Breast epithelium (tissue), 4 donors: ENCODE measurements at places on chromosomes 3 and 15. TPM values are rescaled to one million over a fixed set of nuclear protein-coding genes. Genes with fewer than 3 reads are reported as not detected.
A peak's percentile ranks its signal among the peaks of the same experiment; 100 is the strongest.

Gene CFAP20DC
- 3.3 TPM for total RNA-seq

Gene GOLGA6B
- not detected for total RNA-seq

Gene C3orf33
- total RNA-seq = 6.3 TPM

Gene SLC51B
- total RNA-seq = not detected

Gene DGKG
- 0.59 TPM for total RNA-seq

Gene ZBTB38
- total RNA-seq = 238 TPM

Gene SERINC4
- total RNA-seq = not detected

GRCh38 chr15:23758891-23759290 is 71.8 kb upstream of the NDN start:
- no peaks in the 10 kb centered on the region for H3K4me1 ChIP-seq
- no peak overlapping the region for H3K27ac ChIP-seq
- no peaks in the 10 kb centered on the region for H3K36me3 ChIP-seq
- no peak for DNase-seq

DNA sequence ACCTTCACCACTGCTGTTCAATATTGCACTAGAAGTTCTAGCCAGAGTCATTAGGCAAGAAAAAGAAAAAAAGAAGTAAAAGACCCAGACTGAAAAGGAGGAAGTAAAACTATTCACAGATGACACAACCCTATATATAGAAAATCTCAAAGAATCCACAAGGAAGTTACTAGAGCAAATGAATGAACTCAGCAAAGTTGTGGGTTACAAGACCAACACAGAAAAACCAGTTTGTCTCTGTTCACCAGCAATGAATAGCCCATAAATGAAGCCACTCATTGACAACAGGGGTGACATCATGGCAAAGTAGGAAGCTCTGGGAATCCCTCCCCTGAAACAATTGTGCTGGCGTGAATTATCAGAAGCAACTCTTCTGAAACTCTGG is 4.6 kb downstream of the CFAP100 start:
- H3K4me1 ChIP-seq = no peaks in the 10 kb centered on the region
- H3K27me3 ChIP-seq = no peaks in the 10 kb centered on the region
- no peak for DNase-seq
- H3K36me3 ChIP-seq = no peaks in the 10 kb centered on the region
- H3K4me3 ChIP-seq = no peak overlapping the region

- no peak overlapping the region for H3K27ac ChIP-seq
- H3K4me1 ChIP-seq = no peaks in the 10 kb centered on the region
- no peak for DNase-seq
- H3K4me3 ChIP-seq = peak overlapping the region; percentile 10
Observed at GRCh38 chr3:154428286-154429206, 1.4 kb downstream of the GPR149 start.

DNA sequence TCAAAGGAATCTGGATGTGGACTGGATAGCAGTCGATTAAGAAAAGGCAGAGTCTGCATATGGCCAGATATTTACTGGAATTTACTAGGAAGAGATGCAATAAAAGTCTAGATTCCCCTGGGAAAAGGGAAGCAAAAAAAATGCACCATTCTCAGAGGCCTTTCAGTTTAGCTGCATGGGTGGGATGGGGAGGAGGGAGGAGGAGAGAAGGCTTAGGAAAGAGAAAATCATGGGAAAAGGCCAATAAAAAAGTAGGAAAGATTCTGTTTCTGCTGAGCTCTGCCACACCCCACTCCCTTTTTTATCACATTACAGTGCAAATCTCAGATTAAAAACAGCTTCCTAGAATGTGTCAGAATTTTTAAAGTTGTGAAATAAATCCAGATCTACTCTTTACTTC is 103.6 kb downstream of the ADAMTS9 start:
- no peaks in the 10 kb centered on the region for H3K4me1 ChIP-seq
- H3K36me3 ChIP-seq = no peaks in the 10 kb centered on the region
- no peak overlapping the region for H3K27ac ChIP-seq

GRCh38 chr15:90947577-90948357 is 6.9 kb upstream of the RCCD1 start:
- no peak overlapping the region for H3K4me3 ChIP-seq
- H3K27ac ChIP-seq = no peak overlapping the region
- no peak for DNase-seq
- peaks cover 9% of the 10 kb centered on the region for H3K36me3 ChIP-seq
- no peaks in the 10 kb centered on the region for H3K4me1 ChIP-seq

- H3K27ac ChIP-seq = no peak overlapping the region
- H3K36me3 ChIP-seq = no peaks in the 10 kb centered on the region
- DNase-seq = no peak
- no peaks in the 10 kb centered on the region for H3K4me1 ChIP-seq
Observed at GRCh38 chr3:170387950-170388349, 30.4 kb downstream of the SKIL start.

GRCh38 chr15:62569460-62570404 is 404.6 kb upstream of the C2CD4B start:
- no peak overlapping the region for H3K4me3 ChIP-seq
- DNase-seq = no peak
- H3K27me3 ChIP-seq = no peaks in the 10 kb centered on the region
- H3K27ac ChIP-seq = no peak overlapping the region

DNA sequence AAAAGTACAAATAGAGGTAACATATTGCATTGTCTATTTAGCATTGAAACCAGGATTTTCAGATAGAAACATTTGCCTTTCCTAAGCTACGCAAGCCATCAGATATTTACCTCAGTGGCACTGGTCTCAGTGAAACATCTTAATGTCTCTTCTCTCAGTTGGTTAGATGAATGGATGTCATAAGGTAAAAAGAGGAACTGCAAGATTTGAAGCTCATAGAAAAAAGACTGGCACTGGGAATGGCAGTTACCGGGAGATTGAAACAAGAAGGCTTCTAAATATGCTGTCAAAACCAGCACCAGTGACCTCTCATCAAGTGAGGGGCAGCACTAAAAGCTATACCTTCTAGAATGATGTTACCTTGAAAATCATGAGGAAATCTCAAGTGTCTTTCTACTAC is 486.4 kb downstream of the FHIT start:
- no peak overlapping the region for H3K4me3 ChIP-seq
- no peaks in the 10 kb centered on the region for H3K27me3 ChIP-seq
- no peak for DNase-seq
- H3K27ac ChIP-seq = no peak overlapping the region

- no peaks in the 10 kb centered on the region for H3K4me1 ChIP-seq
- H3K36me3 ChIP-seq = no peaks in the 10 kb centered on the region
- DNase-seq = no peak
Observed at GRCh38 chr3:100947119-100947518, 46.1 kb downstream of the ABI3BP start.

GRCh38 chr3:62249484-62249776 is 123.9 kb downstream of the FEZF2 start:
- H3K4me1 ChIP-seq = no peaks in the 10 kb centered on the region
- no peak overlapping the region for H3K4me3 ChIP-seq
- H3K36me3 ChIP-seq = no peaks in the 10 kb centered on the region
- H3K27me3 ChIP-seq = no peaks in the 10 kb centered on the region
- no peak for DNase-seq

- no peak for DNase-seq
- peak overlapping the region; percentile 73 for H3K27ac ChIP-seq
- H3K36me3 ChIP-seq = no peaks in the 10 kb centered on the region
Observed at GRCh38 chr3:37934631-37935289, 55.8 kb upstream of the VILL start.

DNA sequence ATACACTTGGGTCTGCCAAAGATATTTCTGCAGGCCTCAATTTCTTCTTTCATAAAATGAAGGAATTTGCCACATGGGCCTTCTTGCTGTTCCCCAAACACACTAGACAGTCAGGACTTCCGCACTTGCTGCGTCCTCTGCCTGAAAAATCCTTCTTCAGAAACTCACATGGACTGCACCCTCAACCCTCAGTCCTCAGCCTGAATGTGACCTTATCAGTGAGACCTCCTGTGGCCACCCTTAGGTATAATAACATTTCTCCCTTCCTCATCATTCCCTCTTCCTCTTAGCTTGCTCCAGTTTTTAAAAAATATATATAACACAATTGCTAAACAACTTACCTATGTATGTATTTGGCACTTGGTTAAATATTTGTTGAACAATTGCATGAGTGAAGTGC is 257.5 kb downstream of the MFSD1 start:
- no peaks in the 10 kb centered on the region for H3K27me3 ChIP-seq
- H3K36me3 ChIP-seq = no peaks in the 10 kb centered on the region
- no peak overlapping the region for H3K27ac ChIP-seq
- no peak overlapping the region for H3K4me3 ChIP-seq
- no peak for DNase-seq
- no peaks in the 10 kb centered on the region for H3K4me1 ChIP-seq

DNA sequence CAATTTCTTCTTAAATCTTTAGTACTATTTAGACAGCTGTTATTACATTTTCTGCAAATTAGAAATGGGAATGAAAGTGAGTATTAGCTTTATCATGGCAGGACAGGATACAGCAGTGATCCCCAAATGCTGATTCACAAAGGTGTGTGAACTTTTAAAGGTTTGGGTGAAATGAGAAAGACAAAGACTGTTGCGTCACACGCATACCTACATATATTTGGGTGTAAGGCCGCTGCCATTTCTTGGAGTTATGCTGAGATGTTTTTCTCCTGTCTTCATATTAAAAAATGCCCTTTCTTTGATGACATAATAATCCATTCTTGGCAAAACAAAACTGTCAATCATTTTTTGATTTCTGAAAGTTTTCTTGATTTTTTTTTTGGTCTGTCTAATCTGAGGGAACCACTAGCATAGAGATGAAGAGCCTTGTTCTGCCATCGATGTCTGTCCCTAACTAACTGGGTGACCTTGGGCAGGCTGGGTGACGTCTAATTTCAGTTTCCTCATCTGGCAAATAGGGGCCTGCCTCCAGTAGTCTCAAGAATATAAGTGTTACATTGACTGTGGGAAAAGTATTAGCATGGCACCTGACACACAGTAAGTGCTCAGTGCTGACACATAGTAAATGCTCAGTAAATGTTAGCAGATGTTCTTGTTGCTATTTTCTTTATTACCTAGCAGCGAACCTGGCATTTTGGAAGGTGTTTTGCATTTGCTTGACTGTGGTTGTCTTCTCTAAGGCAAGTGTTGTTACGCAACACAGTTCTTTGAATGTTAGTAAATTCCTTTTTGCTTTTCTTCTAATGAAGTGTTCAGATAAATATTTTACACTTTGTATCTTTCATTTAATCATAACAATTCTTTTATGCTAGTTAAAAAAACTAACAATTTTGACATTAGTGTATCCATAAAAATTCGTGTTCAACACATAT is 5.0 kb downstream of the MITF start:
- peak overlapping the region; percentile 54 for H3K27ac ChIP-seq
- no peaks in the 10 kb centered on the region for H3K36me3 ChIP-seq
- H3K4me3 ChIP-seq = no peak overlapping the region
- no peaks in the 10 kb centered on the region for H3K4me1 ChIP-seq

GRCh38 chr3:12266038-12266437 is 22.8 kb upstream of the PPARG start:
- no peaks in the 10 kb centered on the region for H3K36me3 ChIP-seq
- no peak overlapping the region for H3K4me3 ChIP-seq
- H3K27me3 ChIP-seq = no peaks in the 10 kb centered on the region
- H3K27ac ChIP-seq = no peak overlapping the region
- no peak for DNase-seq

- H3K4me1 ChIP-seq = no peaks in the 10 kb centered on the region
- no peak for DNase-seq
- no peak overlapping the region for H3K27ac ChIP-seq
- H3K27me3 ChIP-seq = no peaks in the 10 kb centered on the region
- no peaks in the 10 kb centered on the region for H3K36me3 ChIP-seq
- H3K4me3 ChIP-seq = no peak overlapping the region
Observed at GRCh38 chr15:84400820-84401219, 165.2 kb downstream of the GOLGA6L4 start.

- no peaks in the 10 kb centered on the region for H3K27me3 ChIP-seq
- no peak overlapping the region for H3K27ac ChIP-seq
- H3K4me1 ChIP-seq = no peaks in the 10 kb centered on the region
- no peak for DNase-seq
- H3K36me3 ChIP-seq = no peaks in the 10 kb centered on the region
Observed at GRCh38 chr15:33716025-33716424, 252.3 kb upstream of the CHRM5 start.

- no peaks in the 10 kb centered on the region for H3K36me3 ChIP-seq
- H3K4me3 ChIP-seq = no peak overlapping the region
- no peak for DNase-seq
- H3K27ac ChIP-seq = peak overlapping the region; percentile 58
- H3K27me3 ChIP-seq = no peaks in the 10 kb centered on the region
Observed at GRCh38 chr15:45162771-45163507, 24.8 kb downstream of the SHF start.

- H3K4me3 ChIP-seq = no peak overlapping the region
- no peaks in the 10 kb centered on the region for H3K4me1 ChIP-seq
Observed at GRCh38 chr3:172524611-172525010, 1.4 kb upstream of the TNFSF10 start.

- no peaks in the 10 kb centered on the region for H3K36me3 ChIP-seq
- no peak overlapping the region for H3K27ac ChIP-seq
- H3K4me1 ChIP-seq = no peaks in the 10 kb centered on the region
- no peaks in the 10 kb centered on the region for H3K27me3 ChIP-seq
- no peak overlapping the region for H3K4me3 ChIP-seq
Observed at GRCh38 chr3:111084911-111085310, 13.3 kb downstream of the NECTIN3 start.

DNA sequence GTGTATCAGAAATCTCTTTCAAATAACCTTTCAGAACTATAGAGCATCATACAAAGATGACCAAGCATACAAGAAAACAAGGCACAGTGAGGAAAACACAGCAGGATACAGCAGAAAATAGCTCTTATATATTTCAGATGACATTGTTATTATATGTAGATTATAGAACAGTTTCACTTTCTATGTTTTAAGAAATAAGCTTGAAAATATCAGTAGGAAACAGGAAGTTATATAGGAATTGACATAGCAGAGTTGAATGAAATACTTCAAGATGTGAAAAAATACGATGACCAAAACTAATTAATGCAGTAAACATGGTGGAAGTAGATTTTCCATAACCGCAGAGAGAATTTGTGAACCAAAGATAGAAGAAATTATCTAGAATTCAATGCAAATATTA is 75.2 kb downstream of the LYSMD4 start:
- no peak overlapping the region for H3K27ac ChIP-seq
- no peak for DNase-seq
- no peaks in the 10 kb centered on the region for H3K27me3 ChIP-seq
- H3K36me3 ChIP-seq = no peaks in the 10 kb centered on the region
- no peaks in the 10 kb centered on the region for H3K4me1 ChIP-seq

DNA sequence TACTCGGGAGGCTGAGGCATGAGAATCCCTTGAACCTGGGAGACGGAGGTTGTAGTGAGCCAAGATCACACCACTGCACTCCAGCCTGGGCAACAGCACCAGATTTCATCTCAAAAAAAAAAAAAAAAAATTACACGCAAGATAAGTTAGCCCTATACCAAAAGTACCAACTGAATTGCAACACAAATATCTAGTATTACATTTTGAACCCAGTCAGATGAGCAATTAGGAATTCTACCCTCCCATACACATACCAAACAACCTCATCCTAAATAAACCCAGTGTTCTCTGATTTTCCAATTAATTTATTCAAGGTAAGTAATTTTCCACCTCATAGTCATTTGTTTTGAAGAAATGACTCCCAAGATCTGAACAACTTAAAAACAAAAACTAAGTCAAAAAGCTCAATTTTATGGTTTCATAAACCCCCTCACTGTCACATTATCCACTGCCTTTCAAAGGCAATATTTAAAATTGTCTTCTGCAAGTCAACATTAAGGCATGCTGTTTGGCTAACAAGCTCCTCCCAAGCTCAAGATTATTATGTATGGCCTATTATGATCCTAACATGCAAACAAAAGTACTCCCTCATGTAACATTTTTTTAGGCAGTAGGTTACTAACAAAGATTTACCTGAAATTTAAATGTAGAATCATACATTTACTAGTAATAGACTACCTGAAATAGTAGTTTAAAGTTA is 4.5 kb downstream of the RAF1 start:
- H3K4me3 ChIP-seq = no peak overlapping the region
- no peak overlapping the region for H3K27ac ChIP-seq
- no peak for DNase-seq
- no peaks in the 10 kb centered on the region for H3K4me1 ChIP-seq
- H3K27me3 ChIP-seq = no peaks in the 10 kb centered on the region
- no peaks in the 10 kb centered on the region for H3K36me3 ChIP-seq
